Stimulated activated CD8-positive, alpha-beta memory T cell treated with anti-CD3 and anti-CD28 coated beads, Interleukin-4, amount 100 ng/mL, for 1 hour (primary cell): ENCODE measurements at places on chromosomes 11 and 22.
A peak's percentile ranks its signal among the peaks of the same experiment; 100 is the strongest.

- DNase-seq = no peak
Observed at GRCh38 chr11:66359662-66360087, 11.9 kb downstream of the SLC29A2 start.

- no peak for DNase-seq
Observed at GRCh38 chr11:76323804-76324203, 57.1 kb downstream of the THAP12 start.

- DNase-seq = no peak
Observed at GRCh38 chr11:117298195-117298594, 7.0 kb downstream of the BACE1-AS start.

DNA sequence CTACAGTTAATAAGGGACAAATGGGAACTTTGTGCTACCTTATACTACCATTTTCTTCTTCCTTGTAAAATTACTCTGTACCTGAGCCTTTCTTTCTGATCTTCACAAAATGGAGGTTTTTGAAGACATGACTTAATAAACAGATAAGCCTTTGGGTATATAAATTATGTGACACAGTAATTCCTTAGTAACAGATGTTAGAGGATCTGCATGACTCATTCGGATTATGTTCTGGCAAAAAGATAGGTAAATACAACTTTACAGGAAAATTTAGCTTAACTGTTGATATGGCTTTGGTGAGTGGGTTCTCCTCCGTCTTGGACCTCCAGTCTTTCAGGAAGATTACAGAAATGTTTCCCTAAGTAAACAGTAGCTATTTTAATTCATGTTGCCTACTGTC is 61.8 kb downstream of the BID start:
- DNase-seq = no peak

- DNase-seq = peak; percentile 77
Observed at GRCh38 chr11:77066229-77067042, at the start of gene CAPN5. Gene CAPN5 (plus strand): TSS chr11:77066971. CDS start chr11:77084887, 17,916 bp downstream.

DNA sequence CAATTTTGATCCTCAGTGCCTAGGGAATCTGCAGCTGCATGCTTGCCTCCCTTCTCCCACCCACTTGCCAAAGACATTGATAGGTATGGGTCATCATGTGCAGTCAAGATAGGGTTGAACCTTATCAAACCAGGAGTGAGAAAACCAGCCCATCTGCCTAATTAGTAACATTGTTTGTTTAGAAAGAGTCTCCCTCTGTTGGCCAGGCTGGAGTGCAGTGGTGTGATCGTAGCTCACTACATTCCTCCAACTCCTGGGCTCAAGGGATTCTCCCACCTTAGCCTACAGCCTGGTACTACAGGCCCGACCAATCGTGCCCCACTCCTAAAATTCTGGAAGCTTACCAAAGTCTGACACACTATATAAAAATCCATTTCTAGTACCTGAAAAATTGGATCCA is 4.6 kb downstream of the C11orf71 start:
- no peak for DNase-seq

DNA sequence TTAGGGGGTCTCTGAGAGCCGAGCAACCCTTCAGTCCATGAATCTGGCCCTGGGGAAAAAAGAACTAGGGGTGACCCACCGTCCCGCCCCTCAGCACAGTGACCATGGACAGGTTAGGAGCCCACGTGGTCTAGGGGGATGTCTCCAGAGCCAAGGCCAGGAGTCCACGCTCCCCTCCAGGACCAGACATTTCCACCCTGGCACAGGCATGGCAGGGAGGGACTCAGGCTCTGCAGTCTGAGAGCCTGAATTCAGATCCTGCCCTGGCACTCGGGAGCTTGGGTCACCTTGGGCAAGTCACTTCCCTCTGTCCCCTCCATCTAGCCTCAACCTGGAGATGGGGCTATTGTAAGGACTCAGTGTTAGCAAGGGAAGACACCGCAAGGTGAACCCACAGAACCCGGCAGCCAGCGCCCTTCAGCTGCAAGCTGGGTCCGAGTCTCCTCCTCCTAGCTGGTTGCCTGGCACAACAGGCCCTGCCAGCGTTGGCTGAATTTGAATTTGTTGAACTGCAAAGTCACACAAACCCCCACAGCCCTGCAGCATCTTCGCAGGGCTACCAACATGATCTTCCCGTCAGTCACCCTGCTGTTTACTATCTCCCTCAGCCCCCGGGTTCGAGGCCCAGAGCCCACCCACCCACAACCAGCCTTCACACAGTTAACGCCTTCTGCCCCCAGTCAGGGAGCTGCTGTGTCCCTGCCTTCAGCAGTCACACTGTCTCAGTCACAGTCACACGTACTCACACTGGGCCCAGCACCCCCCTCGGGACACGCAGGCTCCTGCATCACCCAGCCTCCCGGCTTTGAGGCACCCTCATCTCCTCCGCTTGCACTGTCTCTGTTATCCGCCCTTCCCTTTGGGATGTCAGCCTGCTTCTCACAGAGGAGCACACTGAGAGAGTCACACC is 603 bp upstream of the PDGFB start:
- no peak for DNase-seq

DNA sequence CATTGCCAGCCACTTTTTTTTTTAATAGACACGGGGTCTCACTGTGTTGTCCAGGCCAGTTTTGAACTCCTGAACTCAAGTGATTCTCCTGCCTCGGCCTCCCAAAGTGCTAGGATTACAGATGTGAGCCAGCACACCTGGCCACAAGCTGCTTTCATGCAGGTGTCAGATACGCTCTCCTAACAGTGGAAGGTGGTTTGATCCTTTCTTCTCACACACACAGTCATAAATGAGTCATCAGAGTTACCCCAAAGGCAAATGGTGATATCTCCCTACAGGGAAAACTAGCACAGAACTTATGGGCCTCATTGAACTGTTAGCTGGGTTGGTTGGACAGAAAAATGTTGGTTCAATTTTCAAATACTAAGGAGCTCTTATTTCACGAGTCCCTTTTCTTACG is 38.2 kb upstream of the UBASH3B start:
- DNase-seq = no peak

DNA sequence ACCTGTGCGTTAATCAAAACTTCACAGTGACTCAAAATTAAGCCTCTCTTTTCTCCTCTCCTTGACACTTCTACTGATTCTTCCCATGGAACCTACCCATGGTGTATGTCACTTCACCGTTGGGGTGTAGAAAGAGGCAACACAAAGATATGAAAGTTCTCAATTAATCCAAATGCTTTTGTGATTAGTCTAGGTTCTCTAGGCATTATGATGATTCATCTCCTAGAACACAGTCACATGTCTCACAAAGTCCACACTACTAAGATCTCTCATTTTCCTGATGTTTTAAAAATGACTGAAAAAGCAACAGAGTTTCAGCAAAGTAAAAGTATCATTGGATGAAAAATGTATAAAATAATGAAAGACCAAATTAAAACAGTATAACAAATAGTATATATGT is 13.7 kb upstream of the SCGB2A2 start:
- DNase-seq = no peak

DNA sequence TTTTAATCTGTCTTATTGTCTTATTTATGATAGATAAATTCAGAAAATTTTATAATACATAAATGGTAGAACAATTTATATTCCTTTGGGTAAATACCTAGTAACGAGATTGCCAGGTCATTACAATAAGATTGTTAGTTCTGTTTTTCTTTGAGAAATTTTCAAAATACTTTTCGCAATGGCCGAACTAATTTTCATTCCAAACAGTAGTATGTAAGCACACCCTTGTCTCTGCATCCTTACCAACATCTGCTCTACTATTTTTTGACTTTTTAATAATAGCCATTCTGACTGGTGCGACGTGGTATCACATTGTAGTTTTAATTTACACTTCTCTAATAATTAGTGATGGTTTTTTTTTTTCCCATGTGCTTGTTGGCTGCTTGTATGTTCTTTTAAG is 351.4 kb upstream of the LUZP2 start:
- no peak for DNase-seq

GRCh38 chr11:100141201-100141600 is 545.9 kb upstream of the ARHGAP42 start:
- DNase-seq = no peak

DNA sequence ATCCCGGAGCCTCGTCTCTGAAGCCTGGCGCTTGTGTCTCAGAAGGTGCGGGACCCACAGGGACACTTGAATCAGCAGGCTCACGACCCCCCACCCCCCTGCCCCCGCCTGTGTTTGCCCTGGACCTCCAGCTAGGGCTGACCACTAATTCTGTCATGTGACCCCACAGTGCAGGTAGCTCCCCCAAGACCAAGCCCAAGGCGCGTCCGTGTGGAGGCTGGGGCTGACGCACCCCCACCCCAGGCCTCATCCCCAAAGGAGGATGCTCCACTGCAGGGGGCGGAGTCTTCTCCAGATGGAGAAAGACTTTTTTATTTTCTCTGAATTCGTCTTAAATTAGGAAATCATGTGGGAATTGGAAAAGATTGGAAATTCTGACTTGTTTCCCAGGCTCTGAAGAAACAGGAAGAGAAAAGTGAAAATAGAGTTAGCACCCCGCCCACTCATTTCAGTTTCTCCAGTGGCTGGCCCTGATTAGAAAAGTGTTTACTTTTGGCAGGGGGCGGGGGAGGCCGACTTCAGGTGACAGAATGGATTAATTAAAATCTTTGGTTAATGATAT is 1.0 kb upstream of the RELA start:
- no peak for DNase-seq

DNA sequence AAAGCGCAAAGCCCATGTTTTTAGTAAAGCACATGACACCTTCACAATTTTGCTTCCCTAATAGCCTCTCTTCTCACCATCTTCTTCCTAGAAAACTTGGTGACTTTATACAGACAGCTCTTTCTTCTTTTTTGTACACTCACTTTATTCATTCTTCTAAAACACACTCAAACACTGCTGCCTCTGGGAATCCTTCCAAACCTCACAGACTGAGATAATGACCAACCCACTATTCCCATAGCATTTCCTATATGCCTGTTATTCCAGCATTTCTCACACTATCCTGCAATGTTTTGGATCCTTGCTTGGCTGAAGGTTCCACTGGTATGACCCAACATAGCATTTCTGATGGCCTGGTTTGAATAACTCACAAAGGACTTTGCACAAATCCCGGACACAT is 442.1 kb upstream of the CCDC90B start:
- DNase-seq = no peak

- no peak for DNase-seq
Observed at GRCh38 chr22:45240104-45240809, 437 bp downstream of the KIAA0930 start.

DNA sequence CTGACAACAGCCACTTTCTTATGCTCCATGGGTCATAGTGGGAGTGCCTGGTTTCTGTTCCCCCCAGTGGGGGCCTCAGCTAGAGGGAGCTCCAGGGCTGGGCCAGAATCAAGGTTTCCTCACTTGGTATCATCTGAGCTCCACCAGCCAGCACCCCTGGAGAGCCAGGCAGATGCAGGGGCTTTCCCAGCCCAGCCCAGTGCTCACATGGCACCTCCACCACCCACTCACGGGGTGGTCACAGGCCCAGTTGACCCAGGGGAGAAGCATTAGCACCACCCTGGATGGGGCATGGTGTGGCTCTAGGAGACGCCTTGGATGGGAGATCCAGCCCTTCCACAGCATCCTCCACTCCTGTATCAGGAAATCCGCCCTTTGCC is 24.1 kb upstream of the WNT7B start:
- no peak for DNase-seq

DNA sequence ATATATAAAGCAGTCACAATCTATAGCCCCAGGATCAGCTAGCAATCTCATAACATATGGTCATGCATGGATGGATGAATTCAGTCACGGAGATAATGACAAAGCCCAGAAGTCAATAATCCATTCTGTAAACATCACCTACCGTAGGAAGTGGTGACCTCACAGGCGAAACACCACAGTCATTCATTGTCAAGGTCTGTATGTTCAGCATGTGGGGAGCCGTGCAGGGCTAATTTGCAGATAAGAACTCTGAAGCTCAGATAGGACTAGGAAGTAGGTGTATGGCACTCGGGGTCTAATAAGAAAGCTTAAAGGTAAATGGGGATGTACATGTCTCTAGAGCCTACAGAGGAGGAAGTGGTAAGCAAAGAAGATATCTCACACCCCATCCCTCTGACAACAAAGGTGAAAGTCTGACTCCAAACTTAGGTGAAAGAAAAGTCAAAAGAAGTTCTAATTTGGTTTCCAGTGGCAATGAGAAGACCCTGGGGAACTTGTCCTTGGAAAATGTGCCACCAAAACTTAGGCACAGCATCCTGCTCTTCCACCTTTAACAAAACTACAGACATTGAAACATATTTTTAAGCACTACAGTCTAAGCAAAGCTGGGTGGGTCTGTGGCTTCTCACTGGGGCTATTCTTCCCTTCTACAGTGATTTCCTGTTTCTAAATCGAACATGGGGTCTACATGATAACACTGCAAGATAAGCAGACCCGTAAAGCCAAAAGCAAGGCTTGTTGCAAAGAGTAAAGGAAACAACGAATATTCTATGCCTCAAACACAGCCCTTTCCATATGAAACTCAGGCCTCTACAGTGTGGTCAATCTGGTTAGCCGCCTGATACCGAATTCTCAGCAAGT is 5.2 kb downstream of the CRTAM start:
- DNase-seq = no peak

DNA sequence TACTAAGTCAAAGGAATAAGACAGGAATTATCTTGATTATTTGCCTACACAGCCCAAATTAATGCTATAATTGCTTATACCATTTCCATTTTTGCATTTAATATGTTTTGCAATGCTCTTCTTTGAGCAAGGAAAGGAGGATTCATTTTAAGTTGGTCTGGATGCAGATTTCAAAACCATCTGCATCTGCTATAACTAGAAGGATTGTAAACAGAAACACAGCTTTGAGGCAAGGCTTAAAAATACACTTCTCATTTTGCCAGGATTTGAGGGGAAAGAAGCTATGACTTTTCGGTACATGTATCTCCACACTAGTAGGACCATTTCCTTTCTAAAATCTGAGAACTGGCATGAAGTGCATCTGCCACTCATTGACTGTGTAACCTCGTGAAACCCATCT is 95.9 kb upstream of the MTNR1B start:
- no peak for DNase-seq

- no peak for DNase-seq
Observed at GRCh38 chr22:30028731-30029130, 51.5 kb upstream of the HORMAD2 start.

DNA sequence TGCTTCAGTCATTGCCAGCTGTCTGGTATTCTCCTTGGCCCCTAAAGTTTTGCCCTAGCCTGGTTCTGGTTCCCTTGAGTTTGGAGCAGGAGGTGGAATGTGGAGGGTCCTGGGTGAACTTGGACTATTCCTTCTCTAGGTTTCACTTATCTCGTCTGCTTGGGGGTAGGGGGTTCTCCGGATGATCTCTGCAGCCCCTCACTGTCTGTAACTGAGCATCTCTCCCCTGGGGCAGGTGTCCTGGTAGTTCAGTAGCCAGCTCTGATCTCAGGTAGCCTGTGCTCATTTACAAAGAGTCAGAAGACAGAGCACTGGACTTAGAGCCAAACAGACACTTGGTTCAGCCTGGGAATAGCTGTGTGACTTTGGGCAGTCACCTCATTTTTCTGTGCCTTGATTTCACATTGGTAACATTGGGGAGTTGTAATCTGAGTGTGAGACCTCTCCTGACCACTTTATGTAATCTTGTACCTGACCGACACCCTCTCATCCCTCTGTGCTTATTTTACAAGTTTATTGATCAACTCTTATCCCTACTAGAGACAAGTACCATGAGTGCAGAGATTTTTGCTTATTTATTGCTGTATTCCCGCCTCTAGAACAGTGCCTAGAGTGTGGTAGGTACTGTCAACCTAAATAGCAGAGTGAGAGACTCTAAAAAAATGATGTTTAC is 804 bp downstream of the CCDC134 start:
- no peak for DNase-seq

GRCh38 chr11:23865341-23865975 is 631.4 kb upstream of the LUZP2 start:
- no peak for DNase-seq
